ENCODE measurements at places on chromosomes 1 and 21.
A peak's percentile ranks its signal among the peaks of the same experiment; 100 is the strongest.

- no peak for DNase-seq
Observed at GRCh38 chr1:33244809-33245186, 11.5 kb upstream of the ZNF362 start.

GRCh38 chr1:226002667-226003501 lies 3.7 kb upstream of the SDE2 start:
- peak; percentile 23 for DNase-seq

GRCh38 chr21:27209546-27209945 lies 242.7 kb upstream of the ADAMTS5 start:
- DNase-seq: no peak

GRCh38 chr1:11790880-11791715 lies 14.7 kb downstream of the MTHFR start:
- peak; percentile 42 for DNase-seq

DNA sequence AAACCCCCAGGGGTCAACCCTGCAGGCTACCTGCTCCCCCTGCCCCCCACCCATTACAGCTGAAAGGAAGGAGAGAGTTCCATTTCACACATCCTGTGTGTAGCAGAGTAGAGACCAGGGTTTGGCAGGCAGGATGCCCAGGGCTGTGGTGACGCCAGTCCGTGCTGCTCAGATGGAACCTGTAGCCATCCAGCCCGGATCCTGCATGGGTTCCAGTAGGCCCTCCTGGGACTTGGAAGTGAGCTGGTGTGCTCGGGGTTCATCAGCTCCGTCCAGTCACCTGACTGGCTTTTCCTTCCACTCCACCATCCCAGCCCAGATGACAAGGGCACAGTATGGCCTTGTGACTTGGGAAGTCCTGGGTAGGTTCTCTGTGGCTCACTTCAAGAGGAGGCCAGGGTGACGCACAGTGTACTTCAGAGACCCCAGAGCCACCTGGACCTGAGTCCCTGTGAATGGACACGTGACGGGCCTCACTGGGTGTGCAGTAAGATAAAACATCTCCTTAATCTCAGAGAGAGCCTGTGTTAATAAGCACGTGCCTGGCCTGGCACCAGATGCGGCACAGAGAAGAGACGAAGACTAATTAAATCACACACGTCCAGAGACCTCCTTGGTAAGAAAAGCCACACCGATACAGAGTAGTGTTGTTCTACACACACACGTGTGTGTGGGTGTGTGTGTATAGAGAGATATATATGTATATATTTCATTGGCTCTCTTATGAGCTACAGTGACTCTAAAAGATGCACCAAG lies 16.0 kb downstream of the ITPKB start:
- DNase-seq: no peak

DNA sequence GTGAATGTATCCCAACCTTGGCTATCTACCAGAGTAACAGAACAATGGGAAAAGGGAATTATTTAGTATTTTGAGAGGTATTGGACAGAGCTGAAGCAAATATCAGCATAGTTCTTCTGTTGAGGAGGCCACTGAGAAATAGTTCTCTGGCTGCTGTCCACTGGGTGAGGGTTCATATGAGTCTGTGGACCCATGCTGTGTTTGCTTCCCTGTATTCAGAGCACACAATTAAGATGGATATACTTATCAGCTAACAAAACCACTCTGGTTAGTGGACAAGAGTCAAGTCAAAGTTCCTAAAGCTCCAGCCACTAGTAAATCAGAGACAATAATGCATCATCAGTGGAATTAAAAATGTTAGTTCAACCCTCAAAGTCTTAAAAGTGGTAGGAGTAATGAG lies 66.1 kb downstream of the RGS18 start:
- no peak for DNase-seq

GRCh38 chr1:67717876-67718275 lies 32.9 kb downstream of the GADD45A start:
- no peak for DNase-seq

DNA sequence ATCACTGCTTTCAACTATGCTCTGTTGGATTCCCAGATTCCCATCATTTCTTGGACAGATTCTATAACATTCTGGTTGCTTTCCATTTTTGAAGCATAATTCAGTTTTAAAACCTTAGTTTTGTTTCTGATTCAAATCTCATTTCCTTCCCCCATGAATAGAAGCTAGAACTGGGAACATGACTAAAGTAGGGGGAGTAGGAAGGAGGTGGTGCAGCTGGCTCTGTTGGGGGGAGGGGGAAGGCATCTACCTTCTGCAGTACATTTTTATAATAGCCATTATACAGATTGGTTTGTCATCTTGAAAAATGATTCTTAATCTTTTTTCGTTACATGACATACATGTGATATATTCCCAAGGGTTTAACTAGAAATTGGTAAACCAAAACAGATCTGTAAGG lies 48.1 kb downstream of the SMG7 start:
- peak; percentile 15 for DNase-seq

- no peak for DNase-seq
Observed at GRCh38 chr1:154414606-154415005, 9.5 kb downstream of the IL6R start.

DNA sequence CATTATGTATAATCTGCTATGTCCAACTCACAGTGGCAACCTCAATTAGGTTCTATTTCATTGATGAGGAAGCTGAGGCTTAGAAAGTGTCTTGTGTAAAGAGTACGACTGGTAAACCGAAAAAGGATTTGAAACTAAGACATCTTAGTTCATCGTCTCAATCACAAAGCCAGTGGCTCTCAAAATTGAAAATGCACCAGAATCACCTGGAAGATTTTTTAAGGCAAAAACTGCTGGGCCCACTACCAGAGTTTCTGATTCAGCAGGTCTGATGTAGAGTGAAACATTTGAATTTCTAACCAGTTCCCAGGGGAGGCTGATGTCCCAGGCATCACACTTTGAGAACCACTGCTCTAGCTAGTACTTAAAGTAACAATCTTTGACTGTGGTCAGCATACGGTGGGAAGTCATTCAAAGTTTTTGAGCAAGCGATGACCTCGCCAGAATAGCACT lies 5.2 kb upstream of the LRRC53 start:
- DNase-seq: no peak

- DNase-seq: no peak
Observed at GRCh38 chr1:233721004-233721595, 107.2 kb downstream of the KCNK1 start.

DNA sequence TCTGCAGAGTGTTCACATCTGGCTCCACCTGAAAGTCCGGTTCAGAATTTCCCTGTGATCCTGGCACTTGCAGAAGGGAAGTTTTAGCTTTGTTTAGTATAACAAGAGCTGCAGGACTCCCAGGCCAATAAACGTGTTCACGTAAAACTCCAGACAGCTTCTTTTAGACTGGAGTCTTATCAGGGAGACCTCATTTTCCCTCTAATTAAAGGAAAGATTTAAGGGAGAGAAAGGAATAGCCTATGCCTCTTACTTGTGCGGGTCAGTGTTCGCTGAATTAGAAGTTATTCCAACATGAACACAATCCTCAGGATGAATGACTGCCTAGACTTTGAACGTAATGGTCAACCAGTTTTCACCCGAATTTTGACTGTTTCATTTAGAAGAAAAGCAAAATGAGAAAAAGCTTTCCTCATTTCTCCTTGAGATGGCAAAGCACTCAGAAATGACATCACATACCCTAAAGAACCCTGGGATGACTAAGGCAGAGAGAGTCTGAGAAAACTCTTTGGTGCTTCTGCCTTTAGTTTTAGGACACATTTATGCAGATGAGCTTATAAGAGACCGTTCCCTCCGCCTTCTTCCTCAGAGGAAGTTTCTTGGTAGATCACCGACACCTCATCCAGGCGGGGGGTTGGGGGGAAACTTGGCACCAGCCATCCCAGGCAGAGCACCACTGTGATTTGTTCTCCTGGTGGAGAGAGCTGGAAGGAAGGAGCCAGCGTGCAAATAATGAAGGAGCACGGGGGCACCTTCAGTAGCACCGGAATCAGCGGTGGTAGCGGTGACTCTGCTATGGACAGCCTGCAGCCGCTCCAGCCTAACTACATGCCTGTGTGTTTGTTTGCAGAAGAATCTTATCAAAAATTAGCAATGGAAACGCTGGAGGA lies 202.1 kb upstream of the SGIP1 start:
- DNase-seq: peak; percentile 23

DNA sequence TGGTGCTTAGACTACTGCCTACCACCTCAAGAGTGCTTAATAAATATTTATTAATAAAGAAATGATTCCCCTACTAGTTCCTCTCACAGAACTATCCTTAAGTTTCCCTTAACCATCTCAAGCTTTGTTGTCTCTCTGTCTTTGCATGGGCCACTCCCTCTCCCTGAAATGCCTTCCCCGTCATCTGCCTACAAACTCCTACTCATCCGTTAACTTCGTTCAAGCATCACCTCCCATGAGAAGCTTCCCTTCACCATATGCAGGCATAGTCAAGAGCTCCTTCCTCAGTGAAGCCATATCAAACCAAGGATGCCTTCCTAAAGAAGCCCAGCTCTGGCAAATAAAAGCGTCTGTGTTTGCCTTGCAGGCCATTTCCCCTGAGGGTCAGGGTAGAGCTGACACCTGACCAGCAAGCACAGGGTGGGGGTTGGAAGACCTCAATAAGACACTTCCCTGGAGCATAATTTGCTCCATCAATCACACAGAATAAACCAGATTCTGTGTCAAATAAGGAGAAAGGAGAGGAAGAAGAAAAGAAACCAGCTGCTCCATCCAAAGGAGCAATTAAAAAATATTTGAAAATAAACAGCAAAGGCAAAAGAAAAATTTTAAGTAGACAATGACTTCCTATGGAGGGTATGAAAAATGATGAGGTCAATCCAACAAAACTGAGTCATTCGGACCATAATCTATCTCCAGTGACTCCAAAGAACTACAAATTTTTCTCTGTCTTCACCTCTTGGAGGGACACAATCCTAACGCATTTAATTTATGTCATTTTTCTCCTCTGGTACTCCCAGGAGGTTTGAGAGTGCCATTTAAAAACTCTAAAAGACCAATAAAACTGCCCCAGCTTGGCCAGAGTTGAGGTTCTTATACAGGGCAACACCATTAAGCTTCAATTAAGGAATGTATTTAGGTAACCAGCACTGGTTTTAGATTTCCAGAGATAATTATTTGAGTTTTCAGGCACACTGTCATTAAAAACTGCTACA lies 303.6 kb downstream of the KCNH1 start:
- no peak for DNase-seq

GRCh38 chr1:212557739-212558692 lies 50.5 kb upstream of the ATF3 start:
- DNase-seq: no peak

DNA sequence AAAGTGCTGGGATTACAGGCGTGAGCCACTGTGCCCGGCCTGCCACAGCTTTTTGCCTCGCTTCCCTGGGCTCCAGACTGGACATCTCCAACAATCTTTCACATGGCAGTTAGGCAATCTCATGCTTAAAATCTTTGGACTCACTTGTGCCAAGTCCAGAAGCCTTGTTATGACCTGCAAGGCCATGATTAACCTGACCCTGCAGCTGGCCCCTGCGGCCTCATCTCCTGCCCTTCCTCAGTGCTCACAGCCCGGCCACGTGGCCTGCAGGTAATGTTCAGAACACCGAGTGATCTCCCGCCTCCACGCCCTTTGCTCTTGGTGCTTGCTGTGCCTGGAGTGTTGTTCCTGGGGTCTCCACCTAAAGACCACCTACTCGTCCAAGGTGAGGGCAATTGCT lies 24.9 kb downstream of the FAAH start:
- DNase-seq: no peak

- no peak for DNase-seq
Observed at GRCh38 chr1:86352086-86352485, 44.0 kb downstream of the ODF2L start.

GRCh38 chr1:221097479-221098281 lies 218.4 kb downstream of the HLX start:
- DNase-seq: no peak

GRCh38 chr1:2874607-2875480 lies 73.4 kb upstream of the TTC34 start:
- DNase-seq: no peak

DNA sequence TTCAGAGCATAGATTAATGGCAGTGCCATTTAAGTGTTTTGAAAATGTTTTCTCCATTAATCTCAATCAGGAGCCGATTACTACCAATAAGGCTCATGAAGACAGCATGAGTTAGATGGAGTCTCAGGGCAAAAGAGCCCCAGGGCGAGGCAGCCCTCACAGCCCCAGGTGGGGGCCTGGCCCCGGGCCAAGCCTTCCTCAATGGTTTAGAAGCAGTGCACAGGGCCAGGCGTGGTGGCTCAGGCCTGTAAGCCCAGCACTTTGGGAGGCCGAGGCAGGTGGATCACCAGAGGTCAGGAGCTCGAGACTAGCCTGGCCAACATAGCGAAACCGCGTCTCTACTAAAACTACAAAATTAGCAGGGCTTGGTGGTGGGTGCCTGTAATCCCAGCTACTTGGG lies 348.1 kb upstream of the VAMP3 start:
- no peak for DNase-seq

- no peak for DNase-seq
Observed at GRCh38 chr1:82090104-82090503, 289.4 kb downstream of the ADGRL2 start.

DNA sequence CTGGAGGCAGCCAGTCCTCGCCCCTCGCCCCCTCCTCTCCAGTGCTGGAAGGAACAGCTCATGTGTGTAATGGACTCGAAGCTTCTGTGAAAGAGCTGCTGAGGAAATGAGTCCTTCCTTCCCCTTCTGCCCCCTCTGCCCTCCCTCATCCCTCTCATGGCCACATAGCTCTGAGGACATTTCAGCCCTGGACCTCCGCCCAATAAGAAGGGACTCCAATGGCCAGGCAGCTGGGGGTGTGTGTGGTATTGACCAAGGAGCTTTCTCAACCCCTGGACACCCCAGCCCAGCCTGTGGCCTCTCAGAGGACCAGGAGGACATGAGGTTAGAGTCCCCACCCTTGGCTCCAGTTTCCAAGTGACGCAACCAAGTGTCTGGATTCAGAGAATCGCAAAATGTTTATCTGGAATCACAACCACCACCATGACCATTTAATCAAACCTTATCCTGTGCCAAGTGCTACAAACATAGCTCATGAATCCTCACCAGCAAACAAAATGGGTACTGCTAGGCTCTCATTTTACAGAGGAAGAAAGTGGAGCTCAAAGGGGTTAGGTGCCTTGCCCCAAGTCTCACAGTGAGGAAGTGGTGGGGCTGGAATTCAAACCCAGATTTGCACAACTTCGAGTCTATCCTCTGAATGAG lies 47.8 kb upstream of the ECE1 start:
- DNase-seq: no peak

DNA sequence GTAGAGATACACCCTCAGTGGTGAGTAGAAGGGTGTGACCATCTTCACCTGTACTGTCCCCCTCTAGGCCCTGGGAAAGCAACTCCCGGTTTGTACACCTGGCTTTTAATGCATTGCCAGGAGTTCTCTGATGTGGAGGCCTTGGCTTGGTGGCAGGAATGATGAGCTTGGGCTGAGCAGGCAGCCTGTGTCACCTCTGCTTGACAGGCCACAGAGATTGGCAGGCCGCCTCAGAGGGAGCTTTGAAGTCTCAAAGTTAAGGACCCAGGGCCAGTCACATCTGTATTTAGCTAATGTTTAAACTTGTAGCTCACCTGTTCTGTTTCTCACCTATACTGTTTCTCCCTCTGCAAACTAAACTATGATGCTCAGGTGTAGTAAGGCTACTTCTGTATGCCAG lies 28.5 kb downstream of the HUNK start:
- DNase-seq: no peak

All from hippocampal formation (tissue), 2 donors.